ENCODE measurements at places on chromosomes 3 and 15.

DNA sequence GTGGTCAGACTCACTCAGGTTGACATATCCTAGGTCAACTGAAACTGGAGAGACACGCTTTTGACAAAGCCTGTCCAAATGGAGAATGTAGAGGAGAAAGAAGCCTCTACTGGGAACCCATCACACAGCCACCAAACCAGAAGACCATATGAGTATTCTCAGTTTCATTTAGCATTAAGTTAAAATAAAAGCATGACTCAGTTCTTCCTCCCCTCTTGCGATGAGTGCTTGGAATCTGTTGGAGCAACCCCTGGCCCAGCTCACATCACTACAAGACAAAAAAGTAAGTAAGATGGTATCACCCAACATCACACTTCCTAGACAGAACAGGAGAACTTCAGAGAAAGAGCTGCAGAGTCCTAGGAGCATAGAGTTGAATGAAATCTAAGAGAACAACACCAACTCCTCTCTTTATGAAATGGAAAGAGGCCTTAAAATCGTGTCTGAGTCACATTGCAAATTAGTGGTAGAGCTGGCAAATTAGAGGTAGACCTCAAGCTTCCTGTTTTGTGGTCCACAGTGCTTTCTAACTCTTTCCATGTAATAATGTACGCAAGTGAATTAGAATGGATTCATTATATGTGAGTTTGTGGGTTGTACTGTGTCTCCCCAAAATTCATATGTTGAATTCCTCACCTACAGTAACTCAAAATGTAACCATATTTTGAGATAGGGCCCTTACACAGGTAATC lies 51.2 kb downstream of the FGF12 start:
- DNase-seq, result no peak

DNA sequence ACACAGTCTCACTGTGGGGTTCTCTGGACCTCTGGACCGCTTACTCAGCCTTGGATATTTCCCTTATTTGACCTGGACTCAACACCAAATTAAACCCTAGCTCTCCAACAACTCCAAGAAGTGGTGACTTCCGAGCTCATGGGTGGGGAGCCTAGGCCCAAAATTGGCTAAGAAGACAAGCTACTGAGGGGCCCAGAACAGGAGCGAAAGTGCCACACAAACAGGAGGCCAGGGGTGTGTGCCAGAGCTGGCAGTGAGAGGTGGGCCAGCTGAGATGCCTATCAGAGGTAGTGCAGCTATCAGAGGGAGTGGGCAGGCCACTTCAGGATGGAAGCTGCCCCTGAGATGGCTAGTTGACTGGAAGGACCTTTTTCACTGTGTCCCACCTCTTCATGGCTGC lies 151.1 kb upstream of the PRR20G start:
- DNase-seq, result no peak

DNA sequence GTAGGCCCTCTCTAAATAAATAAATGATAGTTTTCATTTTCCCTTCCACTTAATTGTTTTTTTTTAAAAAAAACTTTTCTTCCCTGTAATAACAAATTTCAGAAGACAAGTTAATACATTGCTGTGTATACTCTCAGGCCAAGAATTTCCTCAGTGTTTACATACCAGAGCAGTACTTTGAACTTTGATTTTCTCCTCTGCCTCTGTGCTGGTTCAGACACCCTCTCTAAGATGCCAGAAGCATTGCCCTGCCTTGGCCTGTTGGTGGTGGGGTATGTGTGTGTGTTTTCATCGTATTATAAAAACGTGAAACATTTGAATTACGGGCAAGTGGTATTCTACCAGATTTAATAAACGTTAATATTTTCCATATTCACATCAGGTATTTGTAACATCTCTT lies 70.1 kb downstream of the SMAD3 start:
- no peak for DNase-seq

DNA sequence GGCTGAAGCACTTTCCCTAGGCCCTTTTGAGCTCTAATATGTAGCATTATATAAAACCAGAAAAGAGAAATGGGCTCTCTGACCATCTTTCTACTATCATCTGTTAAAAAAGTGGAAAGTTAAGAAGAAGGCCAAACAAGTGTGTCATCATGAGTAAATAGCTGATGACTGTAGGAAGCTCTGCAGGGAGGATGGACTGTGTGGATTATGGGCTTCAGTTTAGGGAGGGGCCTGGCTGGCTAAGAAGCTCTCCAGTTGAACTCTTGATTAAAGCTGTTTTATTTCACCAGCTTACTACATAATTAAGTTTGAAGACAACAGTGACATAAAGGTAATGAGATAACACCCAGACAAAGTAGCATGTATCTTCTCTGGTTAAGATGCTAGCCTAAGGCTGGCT lies 30.6 kb downstream of the INTS14 start:
- DNase-seq, result peak; percentile 47

DNA sequence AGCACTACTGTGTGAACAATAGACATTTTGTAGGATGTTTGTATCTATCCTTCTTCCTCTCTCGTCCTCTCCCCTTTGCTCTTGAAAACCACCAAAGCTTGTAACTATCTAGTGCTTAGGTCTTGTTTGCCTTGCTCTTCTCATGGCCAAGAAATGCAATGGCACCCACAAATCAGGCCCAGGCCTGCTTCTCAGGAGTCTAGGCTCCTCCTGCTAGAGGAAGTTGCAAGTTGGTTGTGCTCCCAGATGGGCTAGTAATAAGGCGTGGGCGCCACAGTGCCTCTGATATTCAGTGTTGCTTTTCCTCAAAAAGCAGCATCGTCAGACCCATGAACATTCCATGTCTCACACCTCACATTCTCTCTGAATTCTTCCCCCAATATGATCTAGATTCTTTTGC lies 28.7 kb downstream of the ZNF385D start:
- no peak for DNase-seq
